ENCODE measurements at places on chromosomes 1 and 21. TPM values are rescaled to one million over a fixed set of nuclear protein-coding genes. Genes with fewer than 3 reads are reported as not detected.

SMCP gene
- total RNA-seq: not detected

RGS7 gene
- 16.0 TPM for total RNA-seq

ARHGAP29 gene
- total RNA-seq: 14.8 TPM

IFT25 gene
- total RNA-seq: 15.2 TPM

TBX19 gene
- 0.25 TPM for total RNA-seq

LRRC71 gene
- 0.25 TPM for total RNA-seq

GPR25 gene
- 0.25 TPM for total RNA-seq

SPRR1A gene
- not detected for total RNA-seq

TAL1 gene
- total RNA-seq: 2.7 TPM

TCHHL1 gene
- not detected for total RNA-seq

RGSL1 gene
- not detected for total RNA-seq

ENAH gene
- total RNA-seq: 64.4 TPM

NPPA gene
- total RNA-seq: 2.5 TPM

CD1B gene
- not detected for total RNA-seq

DMBX1 gene
- not detected for total RNA-seq

F13B gene
- not detected for total RNA-seq

LCE2A gene
- total RNA-seq: not detected

ADORA1 gene
- 9.1 TPM for total RNA-seq

IL20 gene
- not detected for total RNA-seq

FAM72A gene
- 1.7 TPM for total RNA-seq

PGBD5 gene
- total RNA-seq: 20.7 TPM

CYP4Z1 gene
- total RNA-seq: 0.25 TPM

TDRD5 gene
- 1.2 TPM for total RNA-seq

HRNR gene
- total RNA-seq: not detected

HES2 gene
- total RNA-seq: not detected

RCAN1 gene
- total RNA-seq: 65.2 TPM

UFC1 gene
- total RNA-seq: 105 TPM

KLHL20 gene
- total RNA-seq: 25.1 TPM

PPIAL4G gene
- 0.25 TPM for total RNA-seq

OR2T6 gene
- not detected for total RNA-seq

TCHH gene
- total RNA-seq: 0.25 TPM

LDLRAP1 gene
- total RNA-seq: 0.98 TPM

BRDT gene
- total RNA-seq: not detected

SLC6A9 gene
- total RNA-seq: 4.7 TPM

ILDR2 gene
- total RNA-seq: 20.9 TPM

IGSF5 gene
- total RNA-seq: 0.25 TPM

ARHGEF16 gene
- 0.25 TPM for total RNA-seq

MTF1 gene
- total RNA-seq: 4.2 TPM

C21orf58 gene
- 2.2 TPM for total RNA-seq

CRYBG2 gene
- 1.5 TPM for total RNA-seq

OR2T35 gene
- not detected for total RNA-seq

ASTN1 gene
- total RNA-seq: 72.5 TPM

CLEC20A gene
- not detected for total RNA-seq

OR2M2 gene
- not detected for total RNA-seq

GFI1 gene
- 0.25 TPM for total RNA-seq

PROX1 gene
- total RNA-seq: 13.3 TPM

CD1D gene
- total RNA-seq: 0.74 TPM
